Stimulated activated CD4-positive, alpha-beta T cell treated with anti-CD3 and anti-CD28 coated beads, TNF-alpha, amount 100 ng/mL, for 1 hour (primary cell): ENCODE measurements at places on chromosomes 6 and 20.

GRCh38 chr20:12860619-12861247, 148.0 kb upstream of the SPTLC3 start:
- no peak for DNase-seq

- no peak for DNase-seq
These were observed 39.8 kb upstream of the MMS22L start for GRCh38 chr6:97322811-97323210.

GRCh38 chr6:30955367-30956042, 14.7 kb downstream of the MUCL3 start:
- DNase-seq = peak; percentile 13

GRCh38 chr20:57794600-57795341, 85.0 kb upstream of the PMEPA1 start:
- DNase-seq = no peak

- DNase-seq = no peak
These were observed 42.9 kb upstream of the LRFN2 start for GRCh38 chr6:40630051-40630450.

DNA sequence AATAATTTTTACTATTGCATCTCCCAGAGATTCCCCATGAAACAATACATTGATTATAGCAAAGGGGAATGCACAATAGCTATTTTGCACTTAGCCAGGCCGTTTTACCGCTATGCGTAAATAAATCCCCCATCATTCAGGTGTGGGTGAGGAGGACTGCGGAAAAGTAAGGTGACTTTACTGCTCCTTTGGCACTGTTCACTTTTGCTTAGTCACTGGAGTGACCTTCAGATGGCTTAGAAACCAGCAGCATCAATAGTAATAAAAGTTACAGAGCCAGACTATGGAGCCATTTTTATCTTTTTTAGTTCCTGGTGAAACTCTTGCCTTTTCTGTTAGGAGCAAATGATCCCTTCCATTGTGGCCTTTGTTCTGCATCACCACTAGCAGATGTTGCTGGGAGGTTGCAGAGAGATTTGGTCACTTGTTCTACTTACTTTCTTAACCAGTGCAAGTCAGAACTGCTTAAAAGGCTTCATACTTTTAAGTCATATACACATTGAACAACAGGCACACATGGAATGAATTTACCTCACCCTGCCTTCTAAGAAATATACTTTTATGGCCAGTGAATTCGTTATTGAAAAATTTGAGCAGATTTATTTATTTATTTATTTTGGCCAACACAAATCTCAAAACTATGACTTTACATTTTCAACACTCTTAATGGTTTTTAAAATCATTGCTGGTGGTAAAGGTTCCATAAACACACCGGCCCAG, 12.1 kb upstream of the BTBD3 start:
- no peak for DNase-seq
